Progenitor cell of endocrine pancreas (in vitro differentiated cells): ENCODE measurements at places on chromosomes 7 and 10.

- no peak for DNase-seq
These were observed 10.9 kb upstream of the SP8 start for GRCh38 chr7:20797462-20798080.

GRCh38 chr10:76911184-76911583 is 726.4 kb downstream of the KCNMA1 start:
- no peak for DNase-seq

GRCh38 chr7:17771901-17772408 is 168.3 kb downstream of the SNX13 start:
- no peak for DNase-seq

- peak; percentile 48 for DNase-seq
These were observed at the start of gene BMPER for GRCh38 chr7:33905389-33906032. Gene BMPER (plus strand): TSS chr7:33905539. CDS start chr7:33905614, 75 bp downstream.

DNA sequence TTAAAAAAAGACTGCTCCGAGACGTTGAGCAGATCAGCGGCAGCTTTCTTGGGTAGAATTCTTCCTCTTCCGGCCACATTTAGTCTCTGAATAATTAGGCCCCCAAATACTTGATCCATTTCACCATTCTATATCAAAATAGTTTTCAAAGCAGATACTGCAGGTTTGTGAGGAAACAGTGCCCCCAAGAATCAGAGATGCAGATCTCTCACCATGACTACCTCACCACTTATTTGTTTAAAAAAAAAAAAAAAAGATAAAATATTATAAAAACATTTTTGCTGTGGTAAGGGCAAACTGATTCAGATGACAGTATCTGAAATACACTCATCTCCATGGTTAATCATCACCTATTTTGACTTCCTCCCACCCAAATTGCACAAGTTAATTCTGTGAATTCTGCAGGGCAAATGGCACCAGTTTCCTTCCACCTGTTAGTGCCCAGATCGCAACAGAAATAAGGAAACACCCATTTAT is 210.4 kb downstream of the FAM107B start:
- DNase-seq, result no peak

- no peak for DNase-seq
These were observed 15.9 kb downstream of the VSIR start for GRCh38 chr10:71757399-71757922.

GRCh38 chr10:74888962-74889661 is 62.7 kb downstream of the KAT6B start:
- no peak for DNase-seq

- DNase-seq, result no peak
These were observed 44.2 kb downstream of the PCLO start for GRCh38 chr7:83118347-83119025.

DNA sequence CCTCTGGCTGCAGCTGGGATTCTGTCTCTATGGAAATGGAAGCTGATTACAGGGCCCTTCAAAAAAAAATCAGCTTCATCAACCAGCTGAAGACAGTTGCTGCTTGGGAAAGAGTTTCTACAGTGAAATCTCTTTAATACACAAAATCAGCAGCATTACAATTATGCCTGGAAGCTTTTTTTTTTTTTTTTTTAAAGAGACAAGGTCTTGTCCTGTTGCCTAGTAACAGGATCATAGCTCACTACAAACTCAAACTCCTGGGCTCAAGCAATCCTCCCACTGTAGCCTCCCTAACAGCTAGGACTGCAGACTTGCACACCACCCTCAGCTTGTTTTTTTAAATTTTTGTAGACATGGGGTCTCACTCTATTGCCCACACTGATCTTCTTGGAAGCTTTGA is 94.5 kb downstream of the OR13A1 start:
- no peak for DNase-seq

GRCh38 chr10:8150401-8150905 is 96.0 kb downstream of the GATA3 start:
- no peak for DNase-seq

GRCh38 chr10:17335065-17335464 is 107.0 kb downstream of the VIM start:
- DNase-seq, result no peak

DNA sequence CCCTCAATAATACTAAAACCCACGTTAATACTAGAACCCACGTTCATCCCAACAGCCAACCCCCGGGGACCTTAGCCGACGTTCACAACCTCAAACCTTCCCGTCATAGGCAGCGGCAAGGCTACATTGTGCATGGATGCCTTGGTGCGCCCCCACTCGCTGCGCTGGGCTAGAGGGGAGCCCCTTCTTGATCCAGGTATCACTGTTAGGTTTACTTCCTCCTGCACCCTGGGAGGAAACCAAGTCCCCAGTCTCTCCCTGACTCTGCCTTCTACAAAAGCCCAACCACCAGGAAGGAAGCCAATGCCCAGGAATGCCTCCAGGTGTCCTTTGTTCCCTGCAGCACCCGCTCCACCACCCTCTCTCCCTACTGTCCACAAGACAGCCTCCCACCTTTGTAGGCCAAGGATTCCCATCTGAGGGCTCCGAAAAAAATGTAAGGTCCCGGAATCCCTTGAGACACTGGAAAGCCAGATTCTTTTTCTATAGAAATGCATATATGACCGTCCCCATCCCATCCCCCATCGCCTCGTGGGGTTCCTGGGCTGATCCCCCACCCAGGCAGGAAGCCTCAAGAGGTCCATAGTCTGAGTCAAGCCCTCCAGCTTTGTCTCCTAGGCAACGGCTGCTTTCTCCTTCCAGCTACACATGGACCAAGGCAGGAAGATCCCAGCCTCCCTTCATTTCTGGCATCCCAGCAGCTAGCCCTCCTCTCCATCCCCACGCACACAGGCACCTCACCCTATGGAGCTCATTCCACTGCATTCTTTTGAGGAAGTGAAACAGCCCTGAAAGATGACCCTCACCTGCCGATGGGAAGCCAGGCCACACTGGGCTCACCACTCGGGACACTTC is 25.2 kb downstream of the CTBP2 start:
- no peak for DNase-seq

DNA sequence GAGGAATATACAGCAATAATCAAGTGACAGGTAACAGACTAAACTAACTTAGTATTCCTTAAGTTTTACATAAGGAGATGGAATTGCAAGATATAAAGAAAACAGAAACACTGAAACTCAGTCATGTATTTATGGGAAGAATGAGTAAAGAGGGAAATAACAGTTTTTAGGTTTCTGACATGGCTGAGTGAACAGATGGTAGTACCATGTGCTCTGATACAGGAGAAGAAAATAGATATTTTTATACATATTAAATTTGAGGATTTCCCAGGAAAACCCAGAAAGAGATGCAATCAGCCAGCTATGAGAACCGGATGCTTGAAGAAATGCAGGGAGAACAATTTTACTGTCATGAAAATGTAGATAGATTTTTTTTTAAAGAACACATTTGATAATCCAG is 669.5 kb upstream of the GRM3 start:
- DNase-seq, result no peak

GRCh38 chr7:106874076-106874475 is 9.0 kb downstream of the PIK3CG start:
- DNase-seq, result no peak

GRCh38 chr7:107900496-107901015 is 9.6 kb downstream of the DLD start:
- no peak for DNase-seq

DNA sequence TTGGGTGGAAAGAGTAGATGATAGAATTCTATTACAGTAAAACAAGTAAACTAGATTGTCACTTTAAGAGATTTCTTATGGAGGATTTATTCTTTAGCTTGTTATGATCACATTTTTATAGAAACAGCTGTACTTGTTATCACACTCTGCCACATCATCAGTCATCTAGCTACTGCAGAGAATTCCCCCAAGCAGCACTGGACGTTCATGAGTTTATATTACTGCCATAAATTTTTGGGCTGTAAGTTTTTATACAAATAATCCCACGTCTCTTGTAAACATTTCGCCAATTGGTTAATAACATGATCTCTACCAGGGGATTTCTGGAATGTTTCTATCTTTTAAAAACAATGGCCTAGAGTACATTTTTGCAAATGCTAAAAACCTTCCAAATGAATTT is 238.8 kb downstream of the POLR1F start:
- DNase-seq, result no peak
